ENCODE measurements at places on chromosomes 16 and 17. TPM values are rescaled to one million over a fixed set of nuclear protein-coding genes. Genes with fewer than 3 reads are reported as not detected.

DNA sequence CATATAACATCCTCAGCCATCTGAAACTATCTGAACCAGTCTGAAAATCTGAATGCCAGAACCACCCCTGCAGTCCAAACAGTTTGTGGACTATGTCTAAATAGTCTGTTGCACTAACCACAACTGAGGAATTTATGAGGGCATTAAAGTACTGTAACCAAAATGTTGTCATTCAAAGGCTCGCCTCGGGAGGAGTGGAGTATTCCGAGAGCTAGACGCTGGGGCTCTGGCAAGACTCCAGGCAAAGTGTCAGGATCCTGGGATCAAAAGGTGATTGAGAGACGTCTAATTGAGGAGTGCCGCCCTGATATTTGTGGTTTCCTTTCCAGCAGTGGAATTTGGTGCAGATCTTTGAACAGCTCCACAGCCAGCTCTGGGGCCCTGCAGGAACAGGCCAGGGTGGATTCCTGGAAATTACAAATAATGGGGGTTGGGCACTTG lies 142.9 kb upstream of the MYOCD start:
- DNase-seq = no peak

The SLC47A1 gene
- 4.2 TPM for total RNA-seq

The EFCAB13 gene
- total RNA-seq = 14.6 TPM

The TMIGD1 gene
- 0.71 TPM for total RNA-seq

The DPEP3 gene
- total RNA-seq = not detected

The HBQ1 gene
- not detected for total RNA-seq

DNA sequence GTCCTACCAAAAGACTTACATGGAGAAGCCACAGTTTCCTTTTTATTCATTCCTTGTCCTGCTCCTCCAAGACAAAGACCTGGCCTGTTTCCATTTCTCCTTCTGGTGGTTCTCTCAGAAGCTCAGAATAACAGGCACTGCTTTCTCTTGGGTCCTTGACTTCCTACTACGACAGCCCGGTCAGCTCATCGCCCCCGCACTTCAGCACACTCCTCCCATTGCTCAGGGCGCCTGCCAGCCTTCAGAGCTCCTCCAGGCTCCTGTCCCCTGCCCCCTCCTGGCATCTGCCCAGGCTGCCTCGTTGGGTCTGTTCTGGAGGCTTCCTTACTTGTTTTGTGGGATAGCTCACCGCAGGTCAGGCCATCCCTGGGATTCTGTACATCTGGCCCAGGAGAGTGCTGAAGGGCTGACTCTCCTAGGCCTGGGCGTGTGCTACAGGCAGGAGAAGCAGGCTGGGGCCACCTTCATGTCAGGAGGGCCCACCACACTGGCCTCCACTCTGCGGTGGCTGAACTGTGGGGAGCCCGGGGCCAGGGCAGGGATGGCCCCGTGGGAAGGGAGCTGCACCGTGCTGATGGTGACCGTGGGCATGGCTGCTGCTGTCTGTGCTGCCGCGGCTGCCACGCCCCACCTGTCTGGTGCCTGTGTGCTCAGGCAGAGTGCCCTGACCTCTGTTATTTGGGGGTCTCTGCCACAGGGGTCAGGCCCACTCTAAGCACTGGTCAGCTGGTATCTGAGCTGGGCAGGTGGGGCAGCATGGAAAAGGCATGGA lies 17.7 kb downstream of the TCF25 start:
- no peak for DNase-seq

The TAT gene
- total RNA-seq = not detected

Data from sigmoid colon (tissue), 7 donors.